ENCODE measurements at places on chromosomes 16 and 17.
A peak's percentile ranks its signal among the peaks of the same experiment; 100 is the strongest.

GRCh38 chr16:56848955-56849689, 15.9 kb upstream of the SLC12A3 start:
- no peak for DNase-seq

GRCh38 chr16:21698169-21699032, 34.6 kb downstream of the OTOA start:
- no peak for DNase-seq

DNA sequence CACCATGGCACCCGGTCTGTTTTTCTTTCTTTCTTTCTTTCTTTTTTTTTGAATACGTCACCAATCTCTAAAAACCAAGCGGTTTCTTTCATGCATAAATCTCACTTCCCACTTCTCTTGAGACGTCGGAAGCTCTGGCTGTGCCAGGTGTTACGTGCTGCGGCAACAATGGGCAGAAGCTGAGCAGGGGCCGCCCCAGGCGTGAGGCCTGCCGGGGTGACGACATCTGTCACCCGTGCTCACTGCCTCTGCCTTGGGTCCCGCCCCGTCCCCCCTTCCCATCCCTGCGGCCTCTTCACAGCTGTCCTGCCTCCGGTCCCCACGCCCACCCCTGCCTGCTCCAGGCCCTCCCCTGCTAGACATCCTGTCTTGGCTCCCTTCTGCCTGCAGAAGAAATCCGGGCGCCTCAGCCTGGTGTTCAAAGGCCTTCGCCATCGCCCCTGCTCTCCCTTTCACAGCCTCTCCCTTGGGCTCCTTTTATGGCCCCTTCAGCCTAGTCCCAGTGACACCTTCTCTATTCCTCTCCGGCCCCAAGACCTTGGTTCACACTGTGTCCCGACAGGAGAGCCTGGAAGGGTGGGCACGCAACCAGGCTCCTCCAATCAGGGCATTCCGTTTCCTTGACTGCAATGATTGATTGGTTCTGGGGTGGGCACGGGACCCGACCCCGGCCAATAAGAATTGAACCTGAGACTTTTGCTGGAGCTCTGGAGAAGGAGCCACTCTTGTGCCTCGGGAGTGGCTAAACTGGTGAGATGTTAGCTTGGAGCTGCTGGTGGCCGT, 4.8 kb downstream of the P2RX1 start:
- DNase-seq, result peak; percentile 46

DNA sequence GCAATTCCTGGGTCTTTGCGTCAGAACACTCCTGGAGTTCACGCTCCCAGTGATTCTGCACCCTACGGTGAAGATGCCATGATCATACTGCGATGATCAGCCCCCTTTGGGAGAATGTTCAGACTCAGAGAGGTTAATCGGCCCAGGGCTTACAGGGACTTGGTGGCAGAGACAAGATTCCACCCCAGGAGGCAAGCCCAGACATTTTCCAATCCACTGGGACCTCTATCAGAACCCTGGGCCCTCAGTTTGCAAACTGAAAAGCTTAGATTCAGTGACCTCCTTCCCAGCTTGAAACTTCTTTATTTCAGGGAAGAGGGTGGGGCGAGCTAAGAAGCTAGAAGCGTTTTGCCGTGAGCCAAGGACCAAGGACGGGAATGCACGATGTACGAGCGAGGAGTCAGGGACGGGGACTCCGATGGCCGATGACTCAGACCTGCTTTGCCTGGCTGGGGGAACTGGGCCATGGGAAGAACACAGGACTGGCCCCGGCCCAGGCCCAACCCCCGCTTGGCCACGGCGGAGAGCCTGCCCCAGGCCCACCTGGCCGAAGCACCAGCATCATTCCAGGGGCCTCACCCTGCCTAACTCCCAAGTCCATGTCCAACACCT, 34.7 kb downstream of the SOCS3 start:
- DNase-seq, result no peak

DNA sequence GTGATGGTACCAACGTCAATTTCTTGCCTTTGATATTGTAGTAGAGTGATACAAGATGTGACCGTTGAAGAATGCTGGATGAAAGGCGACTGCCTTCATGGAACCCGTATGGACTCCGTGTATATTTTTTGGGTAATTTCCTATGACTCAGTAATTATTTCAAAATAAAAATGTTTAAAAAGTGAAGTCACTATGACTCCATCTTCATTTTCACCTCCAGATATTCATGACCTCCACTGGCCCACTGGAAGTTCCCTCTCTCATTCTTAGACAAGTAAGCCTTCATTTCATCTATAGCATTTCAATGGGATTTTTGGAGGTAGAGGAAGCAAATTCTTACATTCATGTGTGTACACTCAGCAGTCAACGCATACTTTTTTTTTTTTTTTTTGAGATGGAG, 111.8 kb upstream of the NUDT7 start:
- DNase-seq, result no peak

- no peak for DNase-seq
These were observed 32.7 kb upstream of the SCNN1B start for GRCh38 chr16:23269248-23269953.

DNA sequence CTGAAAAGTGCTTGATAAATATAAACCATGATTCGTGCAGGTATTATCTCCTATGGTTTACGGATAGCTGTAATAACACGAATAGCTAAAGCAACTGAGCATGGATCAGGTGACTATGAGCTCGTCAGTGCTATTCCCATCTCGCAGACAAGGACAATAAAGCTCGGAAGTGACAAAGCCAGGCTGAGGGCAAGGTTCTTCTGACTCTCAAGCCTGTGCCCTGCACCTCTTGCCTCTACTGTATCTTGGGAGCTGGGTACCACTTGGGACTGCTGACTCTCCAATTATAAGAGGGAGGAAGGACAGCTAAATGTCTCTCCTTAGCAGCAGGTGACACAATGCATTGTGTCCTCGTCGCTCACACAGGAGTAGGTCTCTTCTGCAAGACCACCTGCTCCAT, 49.6 kb upstream of the IRF8 start:
- no peak for DNase-seq

GRCh38 chr16:74281300-74281699, 15.3 kb upstream of the PSMD7 start:
- DNase-seq, result no peak

GRCh38 chr16:23607726-23608125, 11.6 kb upstream of the NDUFAB1 start:
- no peak for DNase-seq

DNA sequence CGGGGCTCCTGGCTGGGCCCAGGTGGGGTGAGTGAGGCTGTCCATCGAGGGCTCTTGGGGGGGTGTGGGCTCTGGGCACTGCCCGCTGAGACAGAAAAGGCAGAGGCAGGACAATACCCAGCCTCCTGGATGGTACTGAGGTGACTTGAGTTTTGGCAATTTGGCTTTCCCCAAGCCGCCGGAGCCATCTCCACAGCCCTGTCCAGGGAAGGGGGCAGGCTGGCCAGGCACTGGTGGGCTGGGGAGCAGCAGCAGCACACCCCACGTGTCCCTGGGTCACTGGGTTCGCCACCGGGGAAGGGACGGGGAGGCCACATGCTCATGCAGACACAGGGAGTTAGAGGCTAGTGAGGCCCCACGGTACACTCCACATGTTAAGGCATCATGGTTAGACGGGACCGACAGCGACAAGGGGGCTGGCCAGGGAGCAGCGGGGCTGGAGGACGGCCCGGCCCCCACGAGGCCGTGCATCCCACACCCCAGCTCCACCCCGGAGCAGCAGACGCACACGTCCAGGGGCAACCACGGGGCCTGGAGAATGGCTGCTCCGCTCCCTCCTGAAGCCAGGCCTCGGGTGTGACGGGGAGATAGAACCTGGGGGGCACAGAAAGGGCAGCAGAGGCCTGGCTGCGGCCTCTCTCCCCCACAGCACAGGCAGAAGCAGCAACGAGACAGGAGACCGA, 3.0 kb downstream of the ARHGDIA start:
- DNase-seq, result no peak

GRCh38 chr17:76660656-76661042, 17.1 kb upstream of the ST6GALNAC1 start:
- DNase-seq, result no peak

- DNase-seq, result no peak
These were observed 52.2 kb upstream of the HAPSTR1 start for GRCh38 chr16:9039210-9039609.

DNA sequence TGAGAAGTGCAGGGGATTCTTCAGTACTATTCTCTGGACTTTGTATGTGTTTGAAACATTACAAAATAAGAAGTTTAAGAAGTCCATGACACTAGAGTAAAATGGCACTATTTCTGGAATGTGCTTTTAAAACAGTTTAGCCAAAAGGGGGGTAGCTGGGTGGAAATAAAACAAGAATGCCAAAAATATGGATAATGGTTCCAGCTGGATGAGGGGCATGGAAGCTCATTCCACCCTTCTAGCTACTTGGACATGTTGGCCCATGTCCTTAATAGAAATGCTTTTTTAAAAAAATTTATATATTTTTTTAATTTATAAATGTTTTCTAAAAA, 13.1 kb downstream of the ZC3H7A start:
- DNase-seq, result no peak

DNA sequence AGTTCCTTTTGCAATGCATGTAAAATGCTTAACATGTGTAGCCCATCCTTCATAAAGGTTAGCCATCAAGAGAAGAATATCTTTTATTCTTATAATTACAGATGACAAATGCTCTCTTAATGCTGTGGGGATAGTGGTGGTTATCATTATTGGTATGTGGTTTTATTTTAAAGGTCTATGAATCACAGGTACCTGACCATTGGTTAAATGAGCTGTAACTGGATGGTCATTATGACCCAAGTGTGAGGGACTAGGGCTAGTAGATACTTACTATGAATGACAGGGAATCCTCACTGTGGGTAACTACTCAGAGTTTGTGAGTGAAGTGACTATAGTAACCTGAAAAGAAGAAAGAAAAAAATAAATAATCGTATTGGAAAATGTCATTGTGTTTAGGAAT, 78.8 kb downstream of the CDRT15 start:
- no peak for DNase-seq

- no peak for DNase-seq
These were observed 1.7 kb downstream of the COPS3 start for GRCh38 chr17:17279316-17279715.

DNA sequence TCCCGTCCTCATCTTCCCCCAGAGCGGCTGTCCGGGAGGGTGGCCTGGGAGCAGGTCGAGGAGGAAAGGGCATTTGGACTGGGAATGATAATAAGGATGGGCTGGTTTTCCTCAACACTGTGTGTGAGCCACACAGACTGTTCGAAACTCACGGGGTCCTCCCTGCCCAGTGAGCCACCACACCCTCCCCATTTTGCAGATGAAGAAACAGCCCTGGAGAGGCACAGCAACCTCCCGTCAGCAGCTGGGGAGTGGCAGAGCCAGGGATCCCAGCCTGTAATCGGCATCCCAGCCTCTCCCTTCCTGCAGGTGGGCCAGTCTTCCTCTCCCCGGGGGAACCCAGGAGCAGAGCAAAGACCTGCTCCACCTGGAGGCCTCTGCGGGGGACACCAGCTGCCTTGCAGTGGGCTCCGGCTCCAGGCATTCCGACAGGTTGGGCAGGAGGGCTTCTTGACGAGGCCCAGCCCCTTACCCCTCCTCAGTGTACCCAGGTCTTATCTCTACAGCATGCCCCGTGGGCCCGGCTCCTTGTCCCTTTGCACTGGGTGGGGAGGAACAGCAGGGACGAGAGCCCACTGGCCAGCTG, 23.8 kb downstream of the ENGASE start:
- DNase-seq, result no peak

GRCh38 chr16:72818236-72818845, 229.6 kb downstream of the ZFHX3 start:
- no peak for DNase-seq

All from activated gamma-delta T cell treated with anti-CD3 and anti-CD28 coated beads, Interleukin-2, amount 50 U/mL, for 16 hours (primary cell).